ENCODE measurements at places on chromosomes 11 and 22.
A peak's percentile ranks its signal among the peaks of the same experiment; 100 is the strongest.

DNA sequence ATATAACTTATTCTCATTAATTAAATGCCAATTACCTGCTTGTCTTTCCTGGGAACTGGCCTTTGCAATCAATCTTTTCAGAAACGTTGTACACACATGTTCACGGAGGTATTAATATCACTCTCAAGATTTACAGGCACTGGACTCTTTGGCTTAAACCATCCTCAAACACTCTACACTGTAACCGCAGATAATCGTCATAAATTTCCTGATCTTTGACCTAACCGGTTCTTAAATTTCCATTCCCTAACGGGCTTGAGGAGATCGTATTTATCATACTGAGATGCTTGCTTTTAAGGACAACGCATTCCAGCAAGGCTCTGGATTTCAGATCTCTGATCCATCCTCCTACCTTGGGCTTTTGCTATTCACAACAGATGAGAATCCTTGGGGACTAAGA lies 72.8 kb downstream of the ARL14EP start:
- peak; percentile 12 for DNase-seq

GRCh38 chr22:44887941-44888366 lies 121.9 kb downstream of the PHF21B start:
- no peak for DNase-seq

- DNase-seq, result no peak
Measured at GRCh38 chr11:3879967-3880542, 24.6 kb downstream of the STIM1 start.

- DNase-seq, result no peak
Measured at GRCh38 chr11:115340874-115341273, 163.3 kb downstream of the CADM1 start.

GRCh38 chr11:110327508-110327907 lies 31.1 kb upstream of the RDX start:
- DNase-seq, result no peak

- DNase-seq, result no peak
Measured at GRCh38 chr11:34155057-34155756, 49.8 kb downstream of the NAT10 start.

DNA sequence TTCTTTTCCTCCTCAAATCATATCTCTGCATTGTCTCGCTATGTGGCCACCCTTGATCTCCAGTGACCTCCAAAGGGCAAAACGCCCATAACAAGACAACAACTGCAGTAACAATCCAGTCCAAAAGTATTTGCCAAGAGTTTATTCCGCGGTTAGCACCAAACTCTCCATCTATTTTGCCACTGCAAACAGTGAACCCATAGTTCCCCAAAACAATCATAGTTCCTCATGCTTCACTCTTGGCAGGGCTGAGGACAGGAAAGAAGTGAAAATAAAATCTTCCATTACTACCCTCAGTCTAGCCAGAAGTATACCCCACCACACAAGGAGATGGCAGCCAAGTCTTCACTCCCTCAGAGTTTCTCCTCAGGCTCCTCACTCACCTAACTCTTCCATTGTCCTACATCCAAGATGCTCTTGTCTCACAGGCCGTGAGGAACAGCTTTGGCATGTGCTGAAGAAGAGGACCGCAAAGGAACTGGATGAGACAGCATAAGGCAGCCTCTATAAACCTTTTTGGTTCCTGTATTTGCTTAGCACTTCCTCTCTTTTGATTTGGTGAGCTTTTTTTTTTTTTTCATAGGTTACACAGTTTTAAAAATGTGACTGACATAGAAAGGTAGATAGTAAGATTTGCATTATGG lies at the start of gene LPXN:
Gene LPXN, minus strand, starts transcription at position 480 of the 644 bp plus-strand sequence. Its CDS starts 84 bp downstream, at position 396.
- DNase-seq, result no peak

DNA sequence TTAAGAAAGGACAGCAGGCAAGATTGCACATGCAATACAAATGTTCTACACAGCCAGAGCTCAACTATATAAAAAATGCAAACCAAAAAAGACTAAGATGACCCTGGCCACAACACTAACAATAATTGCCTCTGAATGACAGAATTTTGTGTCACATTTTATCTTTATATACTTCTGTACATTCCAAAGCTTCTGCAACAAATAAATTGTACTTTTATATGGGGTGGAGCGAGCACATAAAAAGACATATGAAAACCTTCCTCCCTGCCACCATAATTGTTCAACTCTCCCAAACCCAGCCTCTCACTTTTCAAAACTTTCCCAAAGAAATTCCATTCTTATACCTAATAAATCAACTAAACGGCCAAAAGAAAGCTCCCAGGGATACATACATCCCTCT lies 10.7 kb downstream of the BUD13 start:
- no peak for DNase-seq

GRCh38 chr11:11996321-11997048 lies 11.9 kb downstream of the DKK3 start:
- DNase-seq, result no peak

GRCh38 chr11:26593691-26594090 lies 21.6 kb upstream of the MUC15 start:
- no peak for DNase-seq

GRCh38 chr11:107482234-107482633 lies 24.6 kb upstream of the CWF19L2 start:
- DNase-seq, result no peak

DNA sequence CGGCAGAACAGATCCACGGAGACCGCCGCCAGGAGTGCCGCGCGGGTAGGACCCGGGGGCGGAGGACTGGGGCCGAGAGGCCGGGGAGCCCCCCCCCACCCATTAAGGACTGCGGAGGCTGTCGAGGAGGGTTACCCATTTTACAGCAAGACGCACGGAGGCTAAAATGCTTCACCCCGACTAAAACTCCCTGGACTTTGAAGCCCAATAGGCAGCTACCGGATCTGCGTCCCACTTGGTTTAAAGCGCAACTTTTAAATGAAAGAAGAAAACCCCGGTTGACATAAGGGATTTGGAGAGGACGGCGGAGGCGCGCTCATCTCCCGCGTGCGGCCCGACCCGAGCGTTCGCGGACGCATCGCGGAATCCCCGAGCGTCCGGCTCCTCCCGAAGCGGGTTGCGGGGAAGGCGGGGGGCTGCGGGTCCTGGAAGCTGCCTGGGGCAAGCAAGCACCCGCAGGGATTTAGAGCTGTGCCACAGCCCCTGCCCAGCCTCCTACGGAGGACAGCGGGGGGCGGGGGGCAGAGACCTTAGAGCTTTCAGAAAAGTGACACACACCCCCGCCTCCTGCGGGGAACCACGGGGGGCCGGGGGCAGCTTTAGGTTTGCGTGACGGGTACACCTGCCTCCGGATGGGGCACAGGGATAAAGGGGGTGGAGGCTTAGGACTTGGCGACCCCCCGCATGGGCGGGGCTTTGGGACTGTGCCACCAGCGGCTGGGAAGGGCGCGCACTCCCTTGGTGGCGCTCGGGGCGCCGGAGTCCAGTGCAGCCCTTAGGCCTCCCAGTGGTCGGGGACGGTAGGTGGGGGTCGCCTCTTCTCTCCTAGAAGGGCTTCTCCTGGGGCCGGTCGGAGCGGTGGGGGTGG lies 760 bp upstream of the CELSR1 start:
- DNase-seq, result peak; percentile 62

DNA sequence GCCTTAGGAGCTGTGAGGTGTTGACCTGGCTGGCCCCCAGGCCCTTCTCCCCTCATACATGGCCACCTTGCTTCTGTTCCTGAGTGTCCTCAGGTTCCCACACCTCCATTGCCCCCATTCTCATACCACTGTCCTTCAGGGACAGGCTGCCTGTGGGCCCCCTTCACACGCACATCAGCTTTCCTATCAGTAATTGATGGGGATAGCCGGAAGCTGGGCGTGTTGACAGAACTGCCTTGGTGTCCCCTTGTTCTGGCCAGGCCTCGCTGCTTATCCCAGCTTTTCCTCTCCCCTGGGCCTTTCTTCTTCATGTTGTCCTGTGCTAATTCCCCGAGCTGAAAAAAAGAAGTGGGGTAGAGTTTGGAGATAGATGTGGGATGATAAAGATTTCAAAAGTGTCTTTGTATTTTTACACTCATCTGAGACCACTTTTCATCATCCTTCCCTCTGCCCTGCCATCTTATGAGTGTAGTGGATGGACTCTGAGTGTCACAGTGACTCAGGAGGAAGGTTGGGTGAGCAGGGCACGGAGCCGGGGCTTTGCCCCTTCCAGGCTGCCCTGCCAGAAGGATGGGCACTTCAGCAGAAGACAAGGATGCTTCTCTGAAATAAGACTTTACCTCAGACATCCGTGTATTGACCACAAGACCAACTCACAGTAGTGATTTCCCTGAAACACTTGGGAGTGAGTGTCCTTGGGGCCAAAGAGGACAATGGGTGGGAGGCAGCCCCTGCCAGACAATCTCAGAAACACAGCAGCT lies 42.8 kb downstream of the MED15 start:
- no peak for DNase-seq

DNA sequence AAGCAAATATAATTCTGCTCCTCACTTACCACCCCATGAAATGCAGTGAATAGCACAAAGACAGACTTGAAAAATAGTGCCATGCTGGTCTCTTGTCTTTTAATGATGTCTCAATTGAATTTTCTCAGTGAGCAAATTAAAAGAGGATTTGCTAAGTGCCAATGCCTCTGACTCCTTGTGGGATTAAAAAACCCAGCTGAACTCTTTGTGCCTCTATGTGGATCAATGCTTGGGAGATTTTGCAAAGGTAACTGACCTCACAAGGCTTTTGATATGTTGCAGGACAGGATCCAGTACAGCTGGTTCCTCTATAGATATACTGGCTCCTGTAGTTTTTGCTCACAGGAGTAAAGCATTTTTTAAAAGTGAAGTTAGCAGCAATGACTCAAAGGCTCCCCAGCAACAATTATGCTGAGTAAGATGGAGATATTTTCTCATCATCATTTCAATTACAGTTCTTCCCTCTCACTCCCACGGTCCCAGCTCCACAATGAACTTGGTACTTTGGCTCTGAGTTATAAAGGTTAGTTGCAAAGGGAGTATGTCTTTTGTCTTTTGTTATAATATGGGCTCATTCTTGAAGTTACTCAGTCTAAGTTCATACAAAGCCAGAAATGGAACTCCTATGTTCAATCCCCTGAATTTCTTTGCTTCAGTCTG lies 471.5 kb downstream of the LRRC4C start:
- DNase-seq, result no peak

DNA sequence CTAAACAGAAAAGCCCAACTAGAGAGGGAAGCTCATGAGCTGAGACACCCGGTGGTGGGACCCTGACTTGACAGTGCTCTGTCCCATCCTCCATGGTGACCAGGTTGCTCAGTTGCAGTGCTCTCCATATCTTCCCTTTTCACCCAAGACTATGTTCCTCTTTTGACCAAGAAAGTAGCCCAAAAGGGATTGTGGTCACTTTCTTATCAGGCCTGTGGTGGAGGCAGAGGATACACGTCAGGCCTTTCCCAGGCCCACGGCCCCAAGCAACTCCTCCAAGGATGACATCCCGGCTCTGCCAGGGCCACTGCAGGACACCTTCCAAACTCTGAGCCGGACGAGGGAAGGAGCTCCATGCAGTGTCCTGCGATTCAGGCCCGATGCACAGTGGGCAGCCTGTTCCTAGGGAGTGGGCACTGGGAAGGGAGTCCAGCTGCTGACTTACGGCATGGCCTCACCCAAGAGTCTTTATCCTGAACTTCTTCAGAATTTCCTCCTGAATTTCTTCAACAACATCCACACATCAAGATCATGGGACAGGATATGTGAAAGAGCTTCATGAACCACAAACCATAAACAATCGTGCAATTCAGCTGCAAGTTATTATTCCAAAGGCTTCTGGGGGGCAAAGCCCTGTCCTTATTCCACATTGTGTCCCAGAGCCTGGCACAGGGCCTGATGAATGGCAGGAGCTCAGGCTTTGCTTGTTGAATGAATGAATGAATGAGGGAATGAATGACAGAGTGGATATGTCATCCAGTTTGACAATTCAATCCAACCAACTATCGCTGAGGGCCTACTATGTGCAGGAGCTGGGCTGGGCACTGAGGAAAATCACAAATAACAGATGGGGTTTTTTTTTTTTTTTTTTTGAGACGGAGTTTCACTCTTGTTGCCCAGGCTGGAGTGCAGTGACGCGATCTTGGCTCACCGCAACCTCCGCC lies 36.0 kb upstream of the MYH9 start:
- DNase-seq, result no peak

- no peak for DNase-seq
Measured at GRCh38 chr11:104003491-104003890, 32.9 kb upstream of the DDI1 start.

DNA sequence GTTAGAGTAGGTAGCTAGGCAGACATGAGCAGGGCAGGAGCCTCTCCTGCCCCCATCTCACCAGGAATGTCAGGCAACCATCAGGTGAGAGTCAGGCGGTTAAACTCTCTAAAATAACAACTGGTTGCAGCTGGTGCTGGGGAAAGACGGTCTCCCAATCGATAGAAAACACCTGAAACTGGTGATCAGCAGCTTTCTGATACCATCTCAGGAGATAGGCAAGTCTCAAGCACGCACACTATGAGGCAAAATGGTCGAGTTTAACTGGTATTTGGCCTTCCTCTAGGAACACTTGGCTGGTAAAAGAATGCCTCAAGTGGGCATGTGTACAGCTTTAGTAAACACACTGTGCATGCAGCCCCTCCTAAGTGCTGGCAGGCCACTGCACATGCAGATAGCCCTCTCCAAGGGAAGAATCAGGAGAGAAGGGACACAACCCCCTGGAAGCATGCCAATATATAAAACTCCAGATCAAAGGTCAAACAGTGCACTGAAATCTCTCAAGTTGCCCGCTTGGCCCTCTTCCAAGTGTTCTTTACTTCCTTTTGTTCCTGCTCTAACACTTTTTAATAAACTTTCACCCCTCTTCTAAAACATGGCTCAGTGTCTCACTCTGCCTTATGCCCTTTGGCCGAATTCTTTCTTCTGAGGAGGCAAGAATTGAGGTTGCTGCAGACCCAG lies 88.7 kb downstream of the USP35 start:
- no peak for DNase-seq

DNA sequence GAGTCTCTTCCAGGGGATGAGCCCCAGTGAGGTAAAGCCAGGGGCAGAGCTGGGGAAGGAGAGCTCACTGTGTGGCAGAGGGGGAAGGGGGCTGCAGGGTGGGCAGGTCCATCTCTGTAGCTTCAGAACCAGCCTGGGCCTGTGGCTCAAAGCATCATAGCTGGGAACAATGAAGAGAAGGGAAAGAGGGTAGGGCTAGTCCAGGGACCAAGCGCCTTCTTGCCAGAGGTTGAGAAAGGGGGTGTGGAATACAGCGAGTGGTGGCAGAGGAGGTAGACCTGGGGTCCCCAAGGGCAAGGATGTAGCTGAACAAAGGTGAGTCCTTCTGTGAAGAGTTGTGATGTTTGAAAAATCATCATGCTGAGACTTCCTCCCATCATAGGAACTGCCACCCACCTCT lies 1.2 kb upstream of the PLA2G3 start:
- DNase-seq, result no peak

DNA sequence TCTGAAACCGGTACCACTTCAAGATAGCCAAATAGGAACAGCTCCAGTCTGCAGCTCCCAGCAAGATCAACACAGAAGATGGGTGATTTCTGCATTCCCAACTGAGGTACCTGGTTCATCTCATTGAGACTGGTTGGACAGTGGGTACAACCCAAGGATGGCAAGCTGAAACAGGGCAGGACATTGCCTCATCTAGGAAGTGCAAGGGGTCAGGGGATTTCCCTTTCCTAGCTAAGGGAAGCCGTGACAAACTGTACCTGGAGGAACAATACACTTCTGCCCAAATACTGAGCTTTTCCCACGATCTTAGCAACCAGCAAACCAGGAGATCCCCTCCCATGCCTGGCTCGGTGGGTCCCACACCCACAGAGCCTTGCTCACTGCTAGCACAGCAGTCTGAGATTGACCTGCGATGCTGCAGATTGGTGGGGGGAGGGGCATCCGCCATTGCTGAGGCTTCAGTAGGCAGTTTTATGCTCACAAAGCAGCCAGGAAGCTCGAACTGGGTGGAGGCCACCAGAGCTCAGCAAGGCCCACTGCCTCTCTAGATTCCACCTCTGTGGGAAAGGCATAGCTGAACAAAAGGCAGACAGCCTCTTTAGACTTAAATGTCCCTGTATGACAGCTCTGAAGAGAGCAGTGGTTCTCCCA lies 59.9 kb upstream of the C11orf58 start:
- no peak for DNase-seq
